ENCODE measurements at places on chromosomes 1 and 21.
A peak's percentile ranks its signal among the peaks of the same experiment; 100 is the strongest.

GRCh38 chr1:5905436-5905835 is 86.8 kb downstream of the NPHP4 start:
- no peak for DNase-seq

GRCh38 chr21:19013916-19014315 is 610.3 kb upstream of the TMPRSS15 start:
- DNase-seq: no peak

DNA sequence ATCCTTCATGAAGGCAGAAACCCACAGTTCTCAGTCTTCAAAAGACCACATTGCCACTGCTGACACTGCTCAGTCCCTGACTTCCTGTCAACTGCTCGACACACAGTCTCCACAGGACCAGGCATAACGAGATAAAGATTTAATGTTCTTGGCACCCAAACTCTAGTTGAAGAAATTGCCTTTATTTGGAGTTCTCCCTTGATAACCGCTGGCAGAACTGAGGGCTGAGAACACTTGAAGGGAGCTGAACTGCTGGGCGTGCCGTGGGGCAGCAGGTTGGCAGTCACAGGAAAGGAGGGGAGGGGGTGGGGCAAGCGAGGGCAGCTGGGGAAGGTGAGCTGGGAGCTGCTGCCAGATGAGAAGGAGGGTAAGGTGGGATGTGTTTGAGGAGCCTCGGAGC is 15.9 kb downstream of the HENMT1 start:
- peak; percentile 65 for DNase-seq

- no peak for DNase-seq
These were observed 6.7 kb upstream of the WASF2 start for GRCh38 chr1:27496604-27497155.

- no peak for DNase-seq
These were observed at the start of gene EPHA2 for GRCh38 chr1:16155537-16156410. Gene EPHA2, minus strand, starts transcription at chr1:16156069. Its CDS starts 137 bp downstream, at chr1:16155932.

GRCh38 chr1:109252893-109253802 is 3.8 kb downstream of the CELSR2 start:
- no peak for DNase-seq

- no peak for DNase-seq
These were observed 38.6 kb upstream of the WLS start for GRCh38 chr1:68270951-68271350.

DNA sequence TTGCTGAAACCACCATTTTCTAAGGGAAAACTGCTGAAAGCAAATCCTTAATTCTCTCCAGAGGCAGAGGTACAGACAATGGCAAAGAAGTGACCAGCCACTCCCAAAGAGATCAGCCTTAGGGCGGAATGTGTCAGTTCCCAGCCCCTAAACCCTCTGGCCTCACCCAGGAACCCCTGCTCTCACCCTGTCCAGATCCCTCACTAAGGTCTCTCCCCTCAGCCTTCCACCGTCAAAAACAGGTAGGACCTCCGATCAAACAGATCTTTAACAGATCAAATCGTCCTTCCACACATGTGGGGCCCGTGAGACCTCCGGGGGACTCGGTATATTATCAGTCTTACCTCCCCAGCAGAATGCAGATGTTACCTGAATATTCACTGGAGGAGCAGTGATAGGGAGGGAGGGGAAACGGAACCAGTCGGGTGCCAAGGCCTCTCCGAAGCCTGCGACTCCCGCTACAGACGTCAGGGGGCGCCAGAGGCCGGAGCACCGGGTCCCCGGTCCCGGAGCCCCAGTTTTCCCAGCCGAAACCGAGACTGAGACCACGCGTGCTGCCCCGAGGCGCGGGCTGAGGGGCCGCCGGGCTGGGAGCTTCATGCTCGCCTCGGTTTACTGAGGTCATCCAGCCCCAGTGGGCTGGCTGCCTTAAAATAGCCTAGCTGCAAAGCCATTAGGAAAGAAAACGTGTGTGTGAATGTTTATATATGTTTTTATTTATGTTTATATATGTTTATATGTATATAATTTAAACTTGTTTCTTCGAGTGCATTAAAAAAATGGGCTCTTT is 23.6 kb downstream of the GPA33 start:
- peak; percentile 80 for DNase-seq
